Stimulated activated CD4-positive, alpha-beta T cell treated with anti-CD3 and anti-CD28 coated beads, Interleukin-2, amount 100 ng/mL, for 4 hours (primary cell): ENCODE measurements at places on chromosomes 12 and 14.

DNA sequence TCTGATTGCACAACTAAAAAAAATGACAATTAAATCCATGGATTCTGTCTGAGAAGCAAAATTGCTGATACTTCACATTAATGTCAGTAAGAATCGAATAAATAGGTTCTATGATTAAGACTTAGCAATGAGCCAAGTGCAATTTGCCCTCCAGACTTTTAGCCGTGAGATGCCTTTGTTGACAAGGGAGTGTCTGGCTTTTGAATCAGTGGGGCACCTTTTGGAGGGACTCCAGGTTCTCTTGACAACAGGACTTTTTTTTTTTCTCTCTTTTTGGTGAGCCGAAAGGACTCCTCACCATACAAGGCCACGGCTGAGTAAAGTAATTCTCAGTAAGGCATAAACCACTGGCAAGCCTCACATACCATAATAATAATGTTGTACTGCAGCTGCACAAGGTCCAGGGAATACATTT is 4.7 kb upstream of the MDM1 start:
- DNase-seq: no peak

DNA sequence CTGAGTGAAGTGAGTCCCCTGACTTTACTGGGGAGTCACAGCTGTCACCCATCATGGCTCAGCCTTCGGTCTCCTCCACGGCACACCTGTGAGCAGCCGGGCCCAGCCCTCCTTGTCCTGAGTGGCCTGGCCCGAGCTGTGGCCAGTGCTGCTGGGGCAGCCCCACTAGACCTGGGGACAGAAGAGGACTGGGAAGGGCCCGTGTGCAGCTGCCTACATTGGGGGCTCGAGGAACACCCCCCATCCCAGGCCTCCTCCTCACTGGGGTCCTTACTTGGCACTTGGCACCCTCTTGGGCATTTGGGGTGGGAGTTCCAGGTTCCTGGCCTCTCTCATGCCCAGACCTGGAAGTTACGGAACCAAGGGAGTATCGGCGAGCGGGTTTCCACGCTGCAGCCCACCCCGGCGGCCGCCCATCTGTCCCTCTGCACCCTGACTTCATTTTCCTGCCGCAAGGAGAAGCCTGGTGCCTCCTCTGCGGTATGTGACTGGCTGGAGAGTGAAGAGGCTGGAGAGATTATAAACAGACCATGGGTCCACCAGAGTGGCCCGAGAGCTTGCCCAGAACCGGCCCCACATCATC is 179.7 kb downstream of the KIF26A start:
- no peak for DNase-seq

DNA sequence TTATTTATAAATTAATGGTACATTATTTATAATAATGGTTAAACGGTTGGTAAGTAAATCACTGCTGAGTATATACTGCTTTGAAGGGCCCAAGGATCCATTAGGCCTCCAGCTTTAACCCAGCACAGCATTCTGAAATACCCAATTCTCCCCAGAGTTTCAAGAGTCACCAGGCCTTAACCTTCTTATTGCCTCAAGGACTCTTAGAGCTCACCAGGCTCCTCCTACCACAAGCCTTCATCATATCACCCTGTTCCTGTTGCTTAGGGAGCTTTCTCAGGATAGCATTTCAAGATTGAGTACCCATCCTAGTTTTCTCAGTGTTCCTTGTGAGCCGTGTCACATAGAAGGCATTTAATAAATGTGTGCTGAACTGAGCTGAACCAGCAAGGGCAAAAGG is 242.5 kb downstream of the FBXL14 start:
- no peak for DNase-seq

GRCh38 chr12:54543526-54543925 is 5.9 kb upstream of the PDE1B start:
- no peak for DNase-seq

DNA sequence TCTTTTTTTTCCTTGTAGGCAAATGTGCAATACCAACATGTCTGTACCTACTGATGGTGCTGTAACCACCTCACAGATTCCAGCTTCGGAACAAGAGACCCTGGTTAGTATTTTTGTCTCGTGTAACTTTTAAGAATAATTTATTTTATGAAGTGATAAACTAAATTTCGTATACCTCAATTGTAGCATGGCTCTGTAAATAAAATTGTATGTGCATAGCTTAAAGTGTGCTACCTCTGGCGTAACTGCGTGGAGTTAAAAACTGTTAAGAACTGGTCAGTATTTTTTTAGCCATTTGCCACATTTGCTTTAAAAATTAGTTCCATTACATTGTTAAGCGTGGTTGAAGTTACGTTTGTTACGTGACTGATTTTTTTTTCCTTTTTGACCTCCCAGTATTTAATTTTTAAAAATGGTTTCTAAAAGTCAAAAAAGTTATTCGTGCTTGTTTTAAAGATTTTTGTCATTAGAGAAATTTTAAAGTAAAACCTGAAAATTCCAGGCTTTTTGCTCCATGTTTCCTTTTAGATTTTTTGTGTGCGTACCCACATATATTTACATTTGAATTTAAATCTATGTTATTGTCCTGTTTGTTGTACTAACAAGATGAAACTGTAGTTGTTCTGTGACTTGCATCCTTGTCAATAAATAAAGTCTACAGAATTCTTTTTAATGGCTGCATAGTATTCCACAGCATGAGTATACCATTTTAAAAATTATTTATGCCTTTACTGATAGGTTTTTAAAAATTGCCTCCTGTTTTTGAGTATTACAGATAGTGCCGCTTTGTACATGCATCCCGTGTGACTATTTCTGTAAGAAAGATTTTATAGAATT is 1.4 kb downstream of the MDM2 start:
- no peak for DNase-seq

DNA sequence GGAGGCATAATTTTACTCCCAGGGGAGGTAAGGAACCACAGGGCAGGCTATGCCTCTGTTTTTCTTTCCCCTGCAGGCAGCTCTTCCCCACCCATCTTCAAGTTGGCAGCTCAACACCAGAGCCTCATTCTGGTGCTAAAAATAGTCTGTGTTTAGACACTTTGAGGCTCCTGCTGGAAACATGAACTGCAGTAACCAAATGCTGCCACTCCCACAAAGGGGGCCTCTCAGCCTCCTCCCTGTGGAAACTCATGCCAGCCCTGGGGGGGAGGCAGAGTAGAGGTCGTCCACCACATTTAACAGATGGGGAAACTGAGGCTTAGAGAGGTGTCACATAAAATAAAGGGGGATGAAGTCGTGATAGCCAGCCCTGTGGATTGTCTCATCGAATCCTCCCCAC is 61.4 kb downstream of the WSCD2 start:
- no peak for DNase-seq

GRCh38 chr12:69534389-69534822 is 50.9 kb upstream of the CCT2 start:
- no peak for DNase-seq

DNA sequence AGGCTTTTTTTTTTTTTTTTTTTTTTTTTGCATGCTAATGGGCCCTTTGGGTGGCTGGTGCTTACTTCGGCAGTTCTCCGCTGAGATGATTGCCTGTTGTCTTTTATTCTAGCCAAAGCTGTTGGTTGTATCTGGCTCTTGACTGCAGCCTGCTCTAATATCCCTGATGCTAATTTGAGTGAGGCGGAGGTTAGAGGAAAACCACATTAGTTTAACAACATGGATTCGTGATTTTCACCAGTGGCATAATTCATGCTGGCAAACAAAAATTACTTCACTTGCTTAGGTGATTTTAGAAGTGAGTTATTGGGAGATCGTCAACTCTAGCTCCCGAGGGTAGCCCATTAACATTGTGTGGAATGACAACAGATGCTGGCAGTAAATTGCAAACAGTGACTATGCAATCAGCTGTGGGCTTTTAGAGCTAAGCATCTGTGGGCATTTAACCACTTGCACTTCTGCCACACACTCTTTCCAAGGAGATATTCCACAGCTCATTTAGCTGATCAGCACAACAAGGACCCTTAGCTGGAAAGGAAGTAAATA is 97.6 kb upstream of the ZDHHC17 start:
- no peak for DNase-seq

DNA sequence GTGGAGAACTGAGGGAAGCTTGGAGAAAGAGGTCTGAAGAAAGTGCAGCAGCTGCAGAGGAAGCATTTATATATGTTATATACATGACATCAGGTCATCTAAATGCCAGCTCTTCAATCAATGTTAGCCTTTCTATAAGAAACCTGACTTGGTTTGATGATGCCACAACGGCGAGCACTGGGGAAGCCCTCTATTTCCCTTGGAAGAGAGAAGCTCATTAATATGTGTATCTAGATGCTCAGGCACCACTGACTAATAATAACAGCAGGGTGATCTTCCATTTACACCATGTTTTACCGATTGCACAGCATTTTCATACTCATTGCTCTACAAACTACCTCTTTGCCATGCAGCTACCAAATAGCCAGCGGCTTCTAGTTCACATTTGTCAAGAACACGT is 811 bp downstream of the ACYP1 start:
- no peak for DNase-seq

DNA sequence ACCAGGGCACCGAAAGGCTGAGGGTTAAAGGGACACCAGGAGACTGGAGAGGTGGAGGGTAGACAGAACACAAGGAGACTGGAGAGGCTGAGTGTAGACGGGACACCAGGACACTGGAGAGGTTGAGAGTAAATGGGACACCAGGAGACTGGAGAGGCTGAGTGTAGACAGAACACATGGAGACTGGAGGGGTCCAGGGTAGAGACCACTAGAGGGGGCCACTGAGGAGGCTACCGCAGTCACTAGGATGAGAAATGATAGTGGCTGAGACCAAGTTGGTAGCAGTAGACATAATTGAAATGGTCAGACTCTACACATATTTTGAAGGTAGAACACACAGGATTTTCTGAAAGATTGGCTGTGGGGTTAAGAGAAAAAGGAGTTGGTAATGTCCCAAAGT is 68.2 kb downstream of the PAH start:
- DNase-seq: no peak

GRCh38 chr12:59080101-59080500 is 159.8 kb upstream of the LRIG3 start:
- DNase-seq: no peak

DNA sequence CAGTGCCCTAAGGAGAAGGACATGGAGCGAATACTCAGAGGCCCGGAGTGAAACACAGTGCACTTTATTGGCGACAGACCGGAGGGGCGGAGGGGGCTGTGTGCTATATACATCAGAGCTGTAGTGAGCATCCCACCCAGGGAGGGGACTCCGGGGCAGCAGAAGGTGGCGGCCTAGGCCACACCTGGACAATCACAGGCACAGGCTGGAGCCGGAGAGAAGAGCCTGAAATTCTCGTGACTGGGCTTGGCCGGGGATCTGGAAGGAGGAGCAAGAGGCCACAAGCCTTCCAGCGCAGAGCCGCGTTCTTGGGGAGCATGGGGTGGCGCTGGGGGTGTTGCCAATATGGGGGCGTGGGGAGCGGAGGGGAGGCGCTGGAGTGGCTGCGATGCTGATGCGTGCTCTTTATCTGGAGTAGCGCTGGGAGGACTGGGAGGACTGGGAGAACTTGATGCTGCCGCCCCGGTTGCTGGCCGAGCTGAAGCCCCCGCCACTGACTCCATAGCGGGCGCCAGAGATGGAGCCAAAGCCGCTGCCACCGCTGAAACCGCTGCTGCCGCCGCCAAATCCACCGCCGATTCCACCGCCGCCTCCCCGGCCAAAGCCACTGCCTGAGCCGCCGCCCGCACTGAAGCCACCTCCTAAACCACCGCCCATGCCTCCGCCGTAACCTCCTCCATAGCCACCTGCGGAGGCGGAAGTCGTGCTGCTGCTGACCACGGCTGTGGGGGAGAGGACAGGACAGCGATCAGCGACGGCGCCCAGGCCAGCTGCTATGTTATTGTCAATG is 6.1 kb downstream of the KRT3 start:
- DNase-seq: no peak

DNA sequence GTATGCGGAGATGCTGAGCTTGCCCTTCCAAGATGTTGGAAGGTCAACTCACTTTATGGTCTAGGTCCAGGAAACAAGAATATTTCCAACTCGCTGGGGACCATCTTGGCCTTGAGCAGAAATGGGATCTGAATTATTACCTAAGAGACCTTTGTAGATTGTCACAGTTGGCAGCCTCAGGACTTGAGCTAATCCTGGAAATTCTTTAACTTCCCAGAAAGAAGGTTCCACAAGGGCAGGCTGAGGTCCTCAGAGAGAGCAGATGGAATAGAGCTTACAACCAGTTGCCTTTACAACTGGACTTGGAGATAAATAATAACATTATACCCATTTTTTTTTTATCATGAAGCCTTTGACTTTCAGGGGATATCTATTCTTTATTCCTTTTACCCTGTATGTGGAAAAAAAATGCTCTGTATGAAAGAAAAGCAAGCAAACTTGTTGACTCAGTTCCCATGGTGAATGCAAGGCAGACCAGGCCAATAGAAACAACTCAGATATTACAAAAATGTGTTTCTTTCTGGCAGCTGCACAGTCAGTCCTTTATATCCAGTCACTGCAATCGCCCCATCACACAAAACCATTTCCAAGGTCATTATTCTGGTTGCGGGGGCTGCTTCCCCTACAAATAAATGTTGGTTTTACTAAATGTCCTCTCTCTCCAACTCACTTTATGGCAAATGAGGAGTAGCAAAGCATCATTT is 401.4 kb downstream of the ZFP36L1 start:
- no peak for DNase-seq

GRCh38 chr14:20631880-20632389 is 9.6 kb downstream of the OR6S1 start:
- no peak for DNase-seq

DNA sequence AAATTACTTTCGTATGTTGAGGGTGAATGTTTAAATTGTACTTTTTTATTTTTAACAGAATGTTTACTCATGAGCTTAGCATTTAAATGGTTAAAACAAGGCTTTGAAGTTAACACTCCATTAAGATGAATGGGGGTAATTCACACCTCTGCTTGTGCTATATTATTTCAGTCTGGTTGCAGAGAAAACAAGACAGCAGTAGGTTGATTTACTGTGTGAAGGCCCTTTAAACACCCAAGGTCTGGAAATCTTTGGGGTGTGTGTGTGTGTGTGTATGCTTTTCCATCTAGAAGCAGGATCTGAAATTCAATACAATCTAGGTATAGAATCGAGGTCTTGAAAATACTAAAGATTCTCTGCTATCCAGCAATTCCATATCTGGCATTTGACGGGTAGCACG is 83.8 kb downstream of the SLC38A6 start:
- DNase-seq: no peak

DNA sequence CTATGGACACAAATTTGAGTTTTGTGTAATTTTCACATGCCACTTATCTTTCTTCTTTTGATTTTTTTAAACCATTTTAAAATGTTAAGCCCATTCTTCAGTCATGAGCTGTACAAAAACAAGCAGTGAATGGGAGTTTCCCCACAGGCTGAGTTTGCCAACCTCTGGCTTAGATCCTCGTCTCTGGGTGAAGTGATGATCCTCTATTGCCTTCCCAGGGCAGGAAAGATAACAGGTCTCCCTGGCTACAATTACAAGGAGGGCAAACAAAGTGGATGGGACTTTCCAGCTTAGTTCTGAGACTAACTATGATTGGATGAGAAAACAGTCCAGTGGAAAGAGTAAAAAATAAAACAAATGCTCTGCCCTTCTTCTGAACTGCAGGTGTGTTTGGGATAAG is 203.7 kb downstream of the SPTSSA start:
- no peak for DNase-seq
